Putamen (tissue), 1 donor: ENCODE measurements at places on chromosomes 7 and 10.

GRCh38 chr7:39735903-39736302 is 112.5 kb downstream of the RALA start:
- DNase-seq, result no peak

- DNase-seq, result no peak
These were observed 2.7 kb downstream of the EVX1 start for GRCh38 chr7:27245124-27245797.

DNA sequence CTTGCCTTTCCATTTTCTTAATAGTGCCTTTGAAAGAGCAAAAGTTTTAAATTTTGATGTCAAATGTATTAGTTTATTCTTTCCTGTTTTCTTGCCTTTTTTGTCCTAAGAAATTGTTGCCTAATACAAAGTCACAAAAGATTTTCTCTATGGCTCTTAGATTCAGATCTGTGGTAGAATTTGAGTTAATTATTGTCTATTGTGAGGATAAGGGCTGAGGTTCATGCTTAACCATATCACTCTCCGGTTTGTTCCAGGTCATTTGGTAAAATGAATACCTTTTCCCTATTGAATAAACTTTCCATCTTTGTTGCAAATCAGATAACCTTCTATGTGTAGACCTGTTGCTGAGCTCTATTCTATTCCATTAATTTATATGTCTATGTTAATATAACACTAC is 96.0 kb downstream of the NOD1 start:
- DNase-seq, result no peak

DNA sequence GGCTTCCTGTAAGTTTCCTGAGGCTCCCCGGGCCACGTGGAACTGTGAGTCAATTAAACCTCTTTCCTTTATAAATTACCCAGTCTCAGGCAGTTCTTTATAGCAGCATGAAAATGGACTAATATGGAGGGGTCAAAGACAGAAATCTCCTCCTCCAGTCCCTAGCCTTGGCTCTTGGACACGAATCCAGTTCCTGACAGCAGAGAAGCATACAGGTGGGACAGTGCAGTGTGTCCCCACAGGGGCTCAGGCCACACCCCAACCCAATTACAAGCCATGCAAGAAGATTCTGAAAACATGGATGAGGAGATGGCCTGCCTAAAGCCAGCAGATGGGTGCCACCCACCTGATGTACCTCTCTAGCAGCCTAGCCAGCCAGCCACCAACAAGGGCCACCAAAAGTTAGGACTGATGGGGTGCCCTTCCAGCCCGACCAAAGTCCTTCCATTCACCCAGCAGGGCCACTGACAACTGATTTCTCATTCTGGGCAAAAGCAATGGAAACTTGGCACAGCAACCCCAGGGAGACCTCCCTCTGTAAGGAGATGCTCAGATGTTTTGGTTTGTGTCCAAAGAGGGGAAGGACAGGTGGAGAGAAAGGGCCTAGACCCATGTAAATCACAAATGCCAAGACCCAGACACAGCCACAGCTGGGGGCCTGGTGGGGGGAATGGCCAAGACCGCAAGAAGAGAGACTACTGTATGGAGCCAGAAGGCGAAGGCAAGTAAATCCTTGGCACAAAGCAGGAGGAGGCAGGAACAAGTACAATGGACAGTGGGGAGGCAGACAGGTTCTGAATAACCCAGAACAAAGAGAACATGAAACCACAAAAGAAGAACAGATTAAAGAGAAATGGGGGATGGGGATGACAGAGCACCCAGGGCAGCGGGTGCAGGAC is 13.6 kb downstream of the GPRIN2 start:
- DNase-seq, result no peak

GRCh38 chr7:7848246-7848645 is 120.3 kb upstream of the GLCCI1 start:
- DNase-seq, result no peak

- no peak for DNase-seq
These were observed 26.4 kb downstream of the RHOBTB1 start for GRCh38 chr10:60917331-60918280.

DNA sequence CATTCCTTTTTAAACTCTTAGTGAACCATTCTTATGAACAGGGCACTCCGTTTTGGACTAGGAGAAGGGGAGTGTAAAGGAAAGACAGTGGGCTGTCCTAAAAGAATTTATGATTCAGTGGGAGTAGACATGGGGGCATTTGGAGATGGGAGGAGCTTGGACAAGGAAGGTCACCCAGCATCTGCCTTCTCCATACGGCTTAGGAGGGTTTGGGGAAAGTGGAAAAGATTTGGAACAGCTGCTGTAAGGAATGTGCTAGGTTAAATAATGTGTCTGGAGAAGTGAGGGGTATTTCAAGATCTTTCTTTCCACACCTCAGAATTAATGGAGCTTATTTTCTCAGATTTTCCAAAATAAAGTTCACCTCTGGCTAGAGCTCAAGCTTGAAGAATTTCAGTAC is 24.0 kb downstream of the SLC35G1 start:
- no peak for DNase-seq
